ENCODE measurements at places on chromosomes 11 and 22.
A peak's percentile ranks its signal among the peaks of the same experiment; 100 is the strongest.

GRCh38 chr11:17734418-17734911, at the start of gene KCNC1:
TSS of gene KCNC1 (plus strand) at chr11:17734781. CDS start at chr11:17736003, 1,222 bp downstream.
- peak; percentile 10 for DNase-seq

DNA sequence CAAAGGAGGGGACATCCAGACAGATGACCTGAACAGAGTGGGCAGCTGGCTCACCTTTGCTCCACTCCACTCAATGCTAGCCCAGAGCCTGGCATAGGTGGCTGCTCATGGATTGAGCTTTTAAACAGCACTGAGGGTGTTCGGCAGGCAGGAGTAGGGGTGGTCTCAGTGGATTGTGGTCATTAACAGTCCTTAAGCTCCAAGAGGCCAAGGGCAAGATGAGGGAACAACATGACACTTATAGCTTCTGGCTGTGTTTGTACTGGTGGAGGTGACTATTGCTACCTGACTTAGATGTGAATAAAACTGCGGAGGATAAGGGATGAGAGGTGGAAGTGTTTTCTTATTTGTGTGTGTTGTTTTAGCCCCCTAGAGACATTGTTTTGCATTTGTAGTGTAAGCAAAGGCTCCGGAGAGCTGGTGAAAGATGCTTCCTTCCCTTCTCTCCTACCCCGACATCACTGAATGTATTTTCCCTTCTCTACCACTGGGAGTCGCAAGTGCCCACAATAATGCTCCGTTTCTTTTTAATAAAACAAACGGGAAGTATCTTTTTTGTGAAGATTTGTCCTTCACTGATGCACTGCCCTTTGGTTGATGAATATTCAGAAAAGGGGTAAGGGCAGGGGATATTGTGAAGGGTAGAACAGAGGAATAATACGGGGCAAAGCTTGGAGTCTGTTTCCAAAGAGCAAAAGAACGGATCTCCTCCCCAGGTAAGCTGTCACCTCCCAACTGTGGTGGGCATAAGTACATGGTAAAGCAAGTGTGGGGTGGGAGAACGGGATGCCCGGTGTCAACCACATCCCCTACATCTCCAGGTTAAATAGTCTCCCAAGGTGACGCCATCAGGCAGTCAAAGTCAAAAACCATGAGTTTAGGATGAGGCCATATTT, 27.5 kb upstream of the MTNR1B start:
- peak; percentile 17 for DNase-seq

- peak; percentile 83 for DNase-seq
These were observed 39.3 kb upstream of the BSX start for GRCh38 chr11:123020968-123021367.

DNA sequence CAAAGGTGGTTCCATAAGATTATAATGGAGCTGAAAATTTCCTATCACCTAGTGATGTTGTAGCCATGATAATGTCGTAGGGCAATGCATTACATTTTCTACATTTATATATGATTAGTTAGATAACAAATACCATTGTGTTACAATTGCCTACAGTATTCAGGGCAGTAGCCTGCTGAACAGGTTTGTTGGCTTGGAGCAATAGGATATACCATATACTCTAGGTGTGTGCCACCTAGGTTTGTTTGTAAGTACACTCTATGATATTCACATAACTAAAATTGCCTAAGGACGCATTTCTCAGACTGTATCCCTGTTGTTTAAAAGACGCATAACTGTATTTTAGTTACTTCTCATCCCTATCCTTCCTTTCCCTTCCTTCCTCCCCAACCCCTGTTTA, 13.6 kb downstream of the PLEKHB1 start:
- no peak for DNase-seq

GRCh38 chr11:105100981-105101630, 38.5 kb downstream of the CARD18 start:
- peak; percentile 39 for DNase-seq

- DNase-seq, result no peak
These were observed 117.1 kb downstream of the KCNQ1 start for GRCh38 chr11:2561696-2562581.

- DNase-seq, result no peak
These were observed 195.5 kb upstream of the SNX19 start for GRCh38 chr11:131111775-131112174.

DNA sequence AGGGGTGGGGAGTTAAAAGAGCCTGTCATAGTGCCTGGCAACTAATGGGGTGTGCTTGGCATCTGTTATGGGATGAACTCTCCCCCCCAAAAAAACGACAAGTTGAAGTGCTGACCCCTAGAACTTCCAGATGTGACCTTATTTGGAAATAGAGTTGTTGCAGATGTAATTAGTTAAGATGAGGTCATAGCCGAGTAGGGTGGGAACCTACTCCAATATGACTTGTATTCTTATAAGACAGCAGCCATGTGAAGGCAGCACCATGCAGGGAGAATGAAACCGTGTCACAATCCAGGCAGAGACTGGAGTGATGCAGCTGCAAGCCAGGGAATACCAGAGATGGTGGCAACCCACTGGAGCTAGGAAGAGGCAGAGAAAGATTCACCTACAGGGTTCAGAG, 394.5 kb downstream of the TENM4 start:
- DNase-seq, result no peak

GRCh38 chr11:79265756-79266322, 175.0 kb downstream of the TENM4 start:
- no peak for DNase-seq

DNA sequence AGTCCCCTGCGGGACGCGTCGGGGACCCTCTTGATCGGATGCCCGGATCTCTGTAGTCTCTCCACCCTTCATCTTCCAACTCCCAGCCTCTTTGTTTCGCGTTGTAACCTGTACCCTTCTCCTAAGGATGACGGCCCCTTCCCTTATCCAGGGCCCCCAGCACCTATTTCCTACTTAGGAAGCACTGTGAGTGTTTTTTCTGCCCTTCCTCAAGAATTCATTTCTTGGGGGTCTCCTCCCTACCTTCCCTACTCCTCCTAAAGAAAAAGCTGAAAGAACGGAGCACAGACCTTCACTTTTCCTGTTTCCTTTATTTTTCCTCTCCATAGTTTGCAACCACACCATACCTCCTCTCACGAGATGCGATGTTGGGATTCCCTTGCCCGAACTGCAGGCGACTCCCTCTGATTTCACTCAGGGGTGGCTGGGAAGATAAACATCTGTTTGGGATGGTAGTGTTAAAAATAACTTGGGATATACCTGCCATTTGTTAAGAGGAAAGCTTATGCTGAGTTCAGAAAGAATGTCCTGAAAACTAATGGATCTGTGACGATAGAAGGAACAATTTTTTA, 593 bp downstream of the FAM118B start:
- no peak for DNase-seq

DNA sequence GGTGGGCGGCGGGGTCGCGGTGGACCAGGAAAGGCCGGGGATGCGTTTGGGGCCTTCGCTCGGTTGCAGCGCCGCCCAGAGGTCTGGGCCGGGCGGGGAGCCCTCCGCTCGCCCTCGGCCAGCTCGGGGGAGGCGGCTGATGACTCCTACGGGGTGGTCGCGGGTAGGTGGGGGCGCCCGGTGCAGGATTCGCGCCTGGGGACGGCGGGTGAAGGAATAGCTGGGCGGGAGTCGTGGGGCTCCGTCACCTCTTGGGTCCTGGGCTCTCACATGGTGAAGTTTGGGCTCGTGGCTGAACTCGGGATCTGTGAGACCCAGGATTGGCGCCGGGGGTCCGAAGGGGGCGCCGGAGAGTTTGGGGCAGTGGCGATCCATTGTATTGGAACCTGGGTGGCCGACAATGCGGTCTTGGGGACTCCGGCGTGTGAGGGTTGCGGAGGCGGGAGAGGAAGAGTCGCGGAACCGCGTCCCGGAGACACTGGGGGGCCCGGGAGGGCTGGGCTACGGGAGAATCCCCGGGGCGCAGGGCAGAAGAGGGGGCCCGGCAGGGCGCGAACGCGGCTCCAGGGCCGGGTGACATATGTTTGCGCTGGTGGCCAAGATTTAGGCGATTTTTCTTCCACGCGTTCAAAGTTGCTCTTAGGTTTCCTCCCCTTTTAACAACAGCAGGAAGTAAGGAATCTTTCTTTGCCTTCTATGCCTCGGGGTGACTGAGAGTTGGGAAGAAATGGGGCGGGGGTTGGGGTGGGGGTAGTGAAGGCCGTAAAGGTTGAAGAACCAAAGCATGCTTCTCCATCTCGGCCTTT, 935 bp downstream of the QSER1 start:
- DNase-seq, result peak; percentile 76

DNA sequence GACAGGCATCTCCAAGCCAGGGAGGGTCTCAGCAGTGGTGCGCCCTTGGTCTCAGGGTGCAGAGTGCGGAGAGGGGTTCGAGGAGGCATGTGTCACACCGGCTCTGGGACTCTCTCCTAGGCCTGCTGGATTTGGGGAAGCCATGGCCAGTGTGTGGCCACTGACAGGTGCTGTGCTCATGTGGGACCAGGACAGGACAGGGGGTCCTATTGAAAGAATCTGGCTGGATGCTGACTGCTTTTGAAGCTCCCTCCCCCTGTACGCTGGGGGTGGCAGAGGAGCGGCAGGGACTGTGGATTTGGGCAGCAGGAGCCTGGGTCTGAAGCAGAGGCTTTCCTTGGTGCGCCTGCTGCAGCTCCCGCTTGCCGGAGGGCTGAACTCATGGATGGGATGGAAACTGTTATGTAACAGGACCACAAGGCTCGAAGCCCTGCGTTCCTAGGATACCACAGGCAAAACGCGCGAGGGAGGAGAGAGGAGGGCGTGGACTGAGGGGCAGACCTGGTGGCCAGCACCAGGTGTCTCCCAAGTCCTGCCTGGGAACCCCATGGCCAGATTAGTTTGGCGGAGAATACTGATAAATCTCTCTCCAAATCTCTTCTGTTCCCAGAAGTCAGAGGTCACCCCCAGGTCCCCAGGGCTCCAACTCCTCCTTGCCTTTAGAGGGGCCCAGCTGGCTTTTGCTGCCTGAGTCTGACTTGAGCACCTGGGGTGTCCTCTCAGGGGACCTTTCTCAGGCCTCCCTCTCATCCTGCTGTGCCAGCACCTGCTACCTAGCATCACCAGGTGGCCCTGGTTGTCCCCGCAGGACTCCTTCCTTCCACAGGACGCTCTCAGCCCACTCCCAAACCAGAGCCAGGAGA, 13.8 kb upstream of the TEF start:
- DNase-seq, result no peak

GRCh38 chr11:74449369-74449931, 17.9 kb downstream of the KCNE3 start:
- peak; percentile 75 for DNase-seq

GRCh38 chr22:28424427-28425080, 255.1 kb downstream of the TTC28 start:
- no peak for DNase-seq

GRCh38 chr11:106889718-106890117, 128.6 kb downstream of the GUCY1A2 start:
- DNase-seq, result no peak

GRCh38 chr11:128374026-128374425, 213.3 kb downstream of the ETS1 start:
- DNase-seq, result no peak

DNA sequence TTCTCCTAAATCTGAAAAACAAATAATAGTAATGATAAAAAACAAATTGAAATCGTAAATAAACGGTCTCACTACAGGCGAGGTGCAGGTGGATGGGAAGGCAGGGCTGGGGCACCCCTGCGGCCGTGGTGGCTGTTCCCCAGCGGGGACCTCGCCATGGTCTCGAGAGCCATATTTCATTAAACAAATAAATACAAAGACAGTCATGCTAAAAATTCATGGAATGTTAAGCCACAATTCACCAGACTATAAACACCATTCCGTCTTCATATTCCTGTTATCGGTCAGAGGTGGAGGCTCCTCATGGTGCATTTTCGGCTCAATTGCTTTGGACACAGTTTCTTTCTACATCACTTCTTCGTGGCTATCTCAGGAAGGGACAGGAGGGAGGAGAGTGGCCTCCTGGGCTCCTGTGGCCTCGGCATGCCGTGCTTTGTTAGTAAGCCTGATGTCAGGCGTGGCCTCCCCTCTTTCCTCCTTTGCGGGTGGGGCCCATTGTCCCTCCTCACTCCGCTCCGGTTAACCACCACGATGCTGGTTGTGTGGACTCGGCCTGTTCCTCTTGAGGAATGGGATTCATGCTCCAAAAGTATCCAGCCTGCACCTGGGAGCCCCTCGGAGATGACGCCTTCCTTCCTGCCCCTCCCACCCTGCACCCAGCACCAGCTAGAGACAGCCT, 16.1 kb upstream of the BRSK2 start:
- DNase-seq, result no peak

GRCh38 chr11:43837879-43838278, 42.8 kb upstream of the ALKBH3 start:
- DNase-seq, result no peak

GRCh38 chr11:121057922-121058321, 34.0 kb downstream of the TBCEL start:
- no peak for DNase-seq

DNA sequence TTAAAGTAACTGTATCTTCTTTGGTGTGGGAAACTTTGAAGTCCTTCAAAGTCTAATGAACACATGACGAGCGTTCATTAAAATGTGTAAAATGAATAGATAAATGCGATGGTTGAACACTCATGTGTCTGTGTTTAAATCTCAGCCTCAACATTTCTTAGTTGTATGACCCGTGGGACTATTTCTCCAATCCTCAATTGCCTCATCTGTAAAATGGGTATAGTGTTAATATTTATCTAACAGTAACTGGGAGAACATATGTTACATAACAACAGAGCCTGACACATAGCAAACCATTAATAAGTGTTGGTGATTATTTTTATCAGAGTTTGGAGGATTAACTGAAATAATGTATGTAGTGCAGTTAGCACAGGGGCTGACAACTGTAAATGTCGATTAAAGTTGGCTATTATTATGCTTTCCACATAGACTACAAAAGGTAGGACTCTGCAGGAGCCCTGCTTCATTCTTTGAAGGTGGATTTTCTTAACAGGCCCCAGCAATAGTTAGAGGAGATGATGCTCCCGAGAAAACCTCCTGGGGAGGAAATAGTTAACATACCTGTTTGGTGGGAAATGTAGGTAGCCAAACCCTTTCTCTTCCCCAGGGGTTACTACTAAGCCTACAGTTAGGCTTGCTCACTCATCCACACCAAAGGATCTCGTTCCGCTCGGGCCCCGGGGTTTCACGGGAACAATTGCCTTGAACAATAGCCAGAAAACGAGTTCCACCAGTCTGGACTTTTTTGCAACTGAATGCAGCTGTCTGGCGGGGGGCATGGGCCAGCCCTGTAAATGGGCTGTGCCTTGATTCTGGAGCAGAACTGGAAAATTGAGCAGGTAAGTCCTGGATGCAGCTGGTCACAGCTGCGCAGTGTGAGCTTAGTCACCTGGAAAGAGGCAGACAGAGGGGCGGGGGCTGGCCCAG, 133.4 kb downstream of the DBX1 start:
- DNase-seq, result no peak

DNA sequence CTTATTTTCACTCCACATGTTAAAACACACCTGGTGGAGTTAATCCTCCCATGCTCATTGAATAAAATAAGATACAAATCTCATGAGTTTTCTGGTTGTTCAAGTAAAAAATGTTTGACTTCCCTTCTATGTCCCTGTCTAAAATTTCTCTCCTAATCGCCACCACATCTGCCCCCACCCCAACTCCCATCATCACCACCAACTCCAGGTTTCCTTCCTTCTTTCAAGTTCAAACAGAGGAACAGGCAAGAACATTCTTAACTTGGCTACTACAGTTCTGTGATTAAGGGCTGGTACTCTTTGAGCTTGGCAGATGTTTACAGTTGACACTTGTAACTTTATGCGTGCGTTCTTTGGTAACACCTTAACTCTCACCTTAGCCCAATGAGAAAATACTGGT, 9.1 kb upstream of the PSMA1 start:
- peak; percentile 14 for DNase-seq

All from common myeloid progenitor, CD34-positive (primary cell).